ENCODE measurements at places on chromosomes 7 and 10. TPM values are rescaled to one million over a fixed set of nuclear protein-coding genes. Genes with fewer than 3 reads are reported as not detected.

- no peaks in the 10 kb centered on the region for H3K36me3 ChIP-seq
- no peak overlapping the region for H3K4me3 ChIP-seq
- no peak overlapping the region for H3K27ac ChIP-seq
- DNase-seq: no peak
- no peaks in the 10 kb centered on the region for H3K27me3 ChIP-seq
These were observed 652.2 kb upstream of the KCND2 start for GRCh38 chr7:119620769-119621168.

GRCh38 chr10:72260239-72260975 lies 13.3 kb upstream of the DDIT4 start:
- H3K27me3 ChIP-seq: no peaks in the 10 kb centered on the region
- H3K4me3 ChIP-seq: peak overlapping the region; percentile 75
- H3K27ac ChIP-seq: peak overlapping the region; percentile 97
- DNase-seq: peak; percentile 85
- peaks cover 51% of the 10 kb centered on the region for H3K4me1 ChIP-seq

GRCh38 chr7:919114-919442 lies 35.4 kb downstream of the ADAP1 start:
- no peaks in the 10 kb centered on the region for H3K27me3 ChIP-seq
- no peak for DNase-seq
- no peak overlapping the region for H3K4me3 ChIP-seq
- no peak overlapping the region for H3K27ac ChIP-seq
- H3K4me1 ChIP-seq: peaks cover 21% of the 10 kb centered on the region
- H3K36me3 ChIP-seq: peaks cover 15% of the 10 kb centered on the region

GSAP gene
- 0.90 TPM for total RNA-seq

TEX47 gene
- not detected for total RNA-seq

DNA sequence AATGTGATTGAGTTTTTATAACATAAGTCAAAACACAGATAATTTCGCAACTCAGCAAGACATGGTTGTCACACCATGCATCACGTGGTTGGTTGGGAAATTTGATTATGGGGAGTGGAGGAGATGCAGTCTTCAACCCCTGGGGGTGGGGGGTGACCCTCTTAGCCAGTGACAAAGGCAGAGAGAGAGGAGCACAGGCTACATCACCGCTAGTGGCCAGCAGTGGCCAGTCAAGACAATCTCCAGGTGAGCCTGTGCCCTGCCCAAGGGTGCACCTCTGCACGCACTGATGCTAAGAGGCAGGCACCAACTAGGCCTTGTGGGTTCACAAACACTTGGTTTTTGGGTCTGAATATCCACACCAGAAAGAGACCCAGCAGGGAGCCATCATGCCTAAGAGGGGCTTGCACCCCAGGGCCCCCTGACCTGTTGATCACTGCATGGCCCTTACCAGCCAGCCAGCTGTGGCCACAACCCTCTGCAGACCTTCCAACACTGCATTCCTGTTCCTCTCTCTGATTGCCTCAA lies 244.4 kb downstream of the FANK1 start:
- H3K4me3 ChIP-seq: no peak overlapping the region
- no peaks in the 10 kb centered on the region for H3K36me3 ChIP-seq
- no peak overlapping the region for H3K27ac ChIP-seq
- no peak for DNase-seq

DNA sequence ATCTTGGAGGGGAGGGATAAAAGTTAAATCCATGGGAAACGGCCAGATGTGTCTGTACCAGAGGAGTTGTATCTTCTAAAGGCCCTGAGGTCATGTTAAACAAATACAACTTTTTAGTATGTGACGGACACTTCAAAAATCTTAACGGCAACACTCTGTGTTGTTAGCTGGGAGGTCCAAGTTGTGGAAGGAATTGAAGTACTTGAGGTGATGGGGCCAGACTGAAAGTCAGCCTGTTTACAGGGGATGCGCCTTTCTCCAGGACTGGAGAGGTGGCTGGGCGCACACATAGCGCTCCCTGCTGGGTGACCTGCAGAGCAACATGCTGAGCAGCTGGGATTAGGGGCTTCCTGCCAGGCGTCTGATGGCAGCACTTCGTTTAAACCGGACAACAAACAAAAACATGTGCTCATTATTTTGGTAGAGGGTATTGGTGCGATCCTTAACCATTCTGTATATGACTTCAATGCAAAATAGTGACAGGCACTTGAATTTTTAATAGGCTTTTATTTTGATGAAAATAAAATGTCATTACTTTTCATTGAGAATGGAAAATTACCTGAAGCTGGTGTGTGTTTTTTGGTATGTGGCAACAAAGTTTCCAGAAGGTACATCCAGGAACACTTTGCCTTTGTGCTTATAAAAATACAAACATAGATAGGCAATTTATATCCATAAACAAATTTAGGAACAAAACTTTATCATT lies 198.2 kb downstream of the MLLT10 start:
- H3K4me1 ChIP-seq: peaks cover 23% of the 10 kb centered on the region
- no peaks in the 10 kb centered on the region for H3K27me3 ChIP-seq
- peak; percentile 34 for DNase-seq
- peaks cover 56% of the 10 kb centered on the region for H3K36me3 ChIP-seq

PRSS58 gene
- total RNA-seq: not detected

GRCh38 chr10:6581778-6582228 lies 1.7 kb upstream of the PRKCQ start:
- H3K4me1 ChIP-seq: peaks cover 68% of the 10 kb centered on the region
- DNase-seq: no peak
- no peaks in the 10 kb centered on the region for H3K27me3 ChIP-seq
- H3K4me3 ChIP-seq: peak overlapping the region; percentile 95
- H3K27ac ChIP-seq: peak overlapping the region; percentile 89
- H3K36me3 ChIP-seq: peaks cover 78% of the 10 kb centered on the region

DNA sequence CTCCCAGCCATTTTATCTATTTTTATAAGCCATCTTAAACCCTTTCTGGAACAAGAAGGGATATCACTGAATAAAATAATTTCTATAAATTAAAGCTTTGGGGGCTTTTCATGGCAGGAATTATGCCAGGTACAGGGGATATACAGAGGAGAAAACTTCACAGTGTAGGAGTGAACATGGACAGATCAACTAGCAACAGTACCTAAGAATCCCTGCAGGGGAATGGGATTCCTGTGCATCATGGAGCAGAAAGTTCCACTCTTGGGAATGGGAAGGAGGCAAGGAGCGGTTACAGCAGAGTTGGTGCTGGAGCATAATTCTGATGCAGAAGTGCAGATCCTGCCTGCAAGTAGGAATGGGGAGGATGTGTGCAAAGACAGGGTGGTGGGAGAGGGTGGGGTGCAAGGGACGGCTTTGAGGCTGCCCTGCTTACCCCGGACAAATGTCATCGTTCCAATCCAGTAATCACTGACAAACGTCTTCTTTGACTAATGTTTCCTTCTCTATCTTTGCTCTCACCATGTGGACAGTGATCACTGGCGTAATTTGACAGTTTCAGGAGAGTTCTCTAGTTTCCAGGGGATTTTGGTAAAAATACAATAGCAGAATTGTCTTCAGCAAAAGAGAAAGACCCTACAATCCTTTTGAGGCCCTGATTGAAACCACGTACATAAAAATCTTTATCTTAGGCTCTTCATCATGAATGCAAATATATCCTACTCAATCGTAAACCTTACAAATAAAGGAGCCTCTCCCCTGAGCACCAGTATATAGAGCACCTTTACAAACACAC lies 196.7 kb downstream of the HECW1 start:
- H3K4me3 ChIP-seq: no peak overlapping the region
- H3K4me1 ChIP-seq: peaks cover 10% of the 10 kb centered on the region
- peaks cover 24% of the 10 kb centered on the region for H3K27me3 ChIP-seq
- H3K27ac ChIP-seq: no peak overlapping the region
- no peak for DNase-seq

TAC1 gene
- total RNA-seq: 2.0 TPM

TMEM196 gene
- total RNA-seq: not detected

NPSR1 gene
- total RNA-seq: not detected

DNA sequence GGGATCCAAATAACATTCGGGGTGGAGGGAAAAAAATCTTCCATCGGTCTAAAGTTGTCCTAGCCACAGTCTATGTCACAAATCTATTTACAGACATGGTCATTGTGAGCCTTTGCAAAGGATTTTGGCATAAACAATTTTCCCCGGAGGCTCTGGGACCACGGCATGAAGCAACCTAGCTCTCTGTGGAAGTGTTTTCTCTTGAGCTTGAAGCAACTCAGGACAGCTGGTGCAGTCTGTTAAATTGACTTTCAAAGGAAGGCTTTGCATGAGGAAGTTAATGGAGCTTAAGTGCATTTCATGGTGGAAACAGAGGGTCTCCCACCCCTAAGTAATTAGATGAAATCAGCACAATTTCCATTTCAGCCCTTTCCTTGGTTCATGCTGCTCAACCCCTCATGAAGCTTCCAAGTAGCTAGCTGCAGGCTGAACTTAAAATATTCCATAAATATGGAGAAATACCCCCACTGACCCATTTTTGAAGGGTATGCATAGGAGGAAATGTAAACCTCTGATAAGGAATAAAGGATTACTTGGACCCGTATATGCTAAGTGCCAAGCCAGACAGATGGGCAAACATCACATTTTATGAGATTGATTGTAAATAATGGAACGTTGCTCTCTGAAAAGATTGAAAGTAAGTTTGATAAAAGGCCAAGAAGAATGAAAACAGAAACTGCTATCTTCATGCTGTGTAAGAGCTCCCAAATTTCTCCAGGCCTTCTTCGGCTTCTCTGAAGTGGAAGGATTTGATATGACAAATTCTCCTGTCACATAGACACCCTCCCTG lies 39.9 kb downstream of the CCDC3 start:
- H3K27me3 ChIP-seq: no peaks in the 10 kb centered on the region
- H3K36me3 ChIP-seq: no peaks in the 10 kb centered on the region
- H3K4me3 ChIP-seq: no peak overlapping the region
- no peak overlapping the region for H3K27ac ChIP-seq
- no peaks in the 10 kb centered on the region for H3K4me1 ChIP-seq

EN2 gene
- total RNA-seq: not detected

PHYHIPL gene
- not detected for total RNA-seq

- H3K4me3 ChIP-seq: no peak overlapping the region
- H3K27me3 ChIP-seq: no peaks in the 10 kb centered on the region
- H3K4me1 ChIP-seq: no peaks in the 10 kb centered on the region
- no peaks in the 10 kb centered on the region for H3K36me3 ChIP-seq
These were observed 144.5 kb upstream of the PTN start for GRCh38 chr7:137488038-137488437.

- H3K4me1 ChIP-seq: no peaks in the 10 kb centered on the region
- DNase-seq: no peak
- H3K36me3 ChIP-seq: no peaks in the 10 kb centered on the region
- no peak overlapping the region for H3K4me3 ChIP-seq
- no peaks in the 10 kb centered on the region for H3K27me3 ChIP-seq
These were observed 31.1 kb downstream of the ZWINT start for GRCh38 chr10:56329961-56330360.

DNA sequence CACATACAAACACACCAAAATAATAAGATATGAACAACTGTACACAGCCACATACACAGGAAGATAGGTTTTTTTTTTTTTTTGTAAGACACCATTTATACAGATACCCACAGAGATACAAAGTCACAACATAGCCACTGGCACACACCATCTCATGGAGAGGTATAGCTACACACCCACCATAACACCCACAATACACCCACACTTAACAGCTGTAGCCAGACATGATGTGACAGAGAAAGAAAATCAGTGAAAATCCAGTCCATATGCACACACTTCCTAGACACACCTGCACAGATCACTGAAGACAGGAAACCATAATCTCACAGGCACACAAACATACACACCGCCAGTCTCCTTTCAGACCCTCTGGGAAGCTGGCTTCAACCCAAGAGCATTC lies 62.4 kb upstream of the PAX2 start:
- no peaks in the 10 kb centered on the region for H3K36me3 ChIP-seq
- peaks cover 72% of the 10 kb centered on the region for H3K27me3 ChIP-seq
- no peak overlapping the region for H3K4me3 ChIP-seq
- no peaks in the 10 kb centered on the region for H3K4me1 ChIP-seq
- no peak overlapping the region for H3K27ac ChIP-seq

DNA sequence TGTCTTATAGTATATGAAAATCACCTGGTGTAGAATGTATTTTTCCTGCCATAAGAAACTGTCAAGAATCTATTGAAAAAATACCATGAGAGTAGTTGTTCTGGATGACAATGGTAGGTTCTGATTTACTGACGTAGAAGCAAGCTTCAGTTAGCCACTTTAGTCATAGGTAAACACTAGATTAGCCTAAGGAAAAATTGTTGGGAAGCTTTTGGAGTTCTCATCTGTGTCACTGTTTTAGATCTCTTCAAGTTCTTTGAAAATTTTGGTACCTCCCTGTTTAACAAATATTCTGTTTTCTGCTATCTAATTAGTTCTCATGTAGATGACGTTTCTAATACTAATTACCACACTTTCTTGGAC lies 131.8 kb downstream of the ADK start:
- H3K4me3 ChIP-seq: no peak overlapping the region
- H3K27ac ChIP-seq: peak overlapping the region; percentile 34
- no peak for DNase-seq
- no peaks in the 10 kb centered on the region for H3K27me3 ChIP-seq
- H3K36me3 ChIP-seq: peaks cover 36% of the 10 kb centered on the region

AGR2 gene
- not detected for total RNA-seq

DNA sequence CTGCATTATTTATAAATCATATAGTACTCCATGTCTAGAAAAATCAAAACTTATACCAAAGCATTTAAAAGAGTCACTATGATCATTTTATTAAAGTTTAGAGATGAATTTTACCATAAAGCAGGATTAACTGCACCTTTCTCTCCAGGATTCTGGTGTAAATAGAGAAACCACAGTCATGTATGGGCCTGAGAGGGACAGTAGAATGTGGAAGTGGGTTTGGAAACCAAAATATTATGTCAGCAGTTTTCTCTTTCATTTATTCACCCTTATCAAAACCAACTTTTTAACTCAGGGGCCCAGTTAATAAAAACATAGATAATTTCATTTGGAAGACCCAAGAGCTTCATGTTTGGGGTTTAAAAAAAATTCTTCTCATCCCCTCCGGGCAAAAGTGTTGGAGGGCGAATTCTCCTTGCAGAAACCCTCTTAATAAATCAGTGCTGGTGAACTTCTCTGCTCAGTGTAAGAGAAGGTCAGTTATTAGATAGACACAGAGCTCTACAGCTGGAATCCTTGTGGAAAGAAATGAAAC lies 266.2 kb downstream of the CREB5 start:
- H3K36me3 ChIP-seq: no peaks in the 10 kb centered on the region
- DNase-seq: no peak
- no peaks in the 10 kb centered on the region for H3K4me1 ChIP-seq
- H3K27me3 ChIP-seq: peaks cover 1% of the 10 kb centered on the region
- no peak overlapping the region for H3K27ac ChIP-seq
- no peak overlapping the region for H3K4me3 ChIP-seq

- no peaks in the 10 kb centered on the region for H3K36me3 ChIP-seq
- no peak overlapping the region for H3K27ac ChIP-seq
- no peaks in the 10 kb centered on the region for H3K27me3 ChIP-seq
- DNase-seq: no peak
These were observed 525.0 kb upstream of the NRP1 start for GRCh38 chr10:33859319-33860022.

TUBB8 gene
- total RNA-seq: not detected

DNA sequence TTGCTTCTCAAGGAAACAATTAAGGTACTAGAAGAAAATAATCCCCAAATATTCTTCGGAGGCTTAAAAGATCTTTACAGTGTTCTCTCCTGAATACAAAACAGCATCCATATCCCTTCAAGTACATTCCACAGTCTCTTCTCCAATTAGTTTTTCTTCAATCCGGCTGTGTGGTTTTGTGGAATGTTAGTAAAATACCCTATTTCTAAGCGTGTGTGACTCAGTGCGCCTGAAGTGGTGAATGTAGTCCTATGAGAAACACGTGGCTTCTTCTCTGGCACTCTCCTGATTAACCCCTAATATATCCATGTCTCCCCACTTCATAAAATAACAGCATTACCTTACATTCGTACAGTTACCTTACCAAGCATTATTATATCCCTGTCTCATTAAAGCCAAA lies 570.2 kb downstream of the ARL4A start:
- no peak overlapping the region for H3K4me3 ChIP-seq
- DNase-seq: no peak
- H3K36me3 ChIP-seq: no peaks in the 10 kb centered on the region
- H3K27me3 ChIP-seq: no peaks in the 10 kb centered on the region
